HEK293T (cell line): ENCODE measurements at places on chromosomes 16 and 17.
A peak's percentile ranks its signal among the peaks of the same experiment; 100 is the strongest.

DNA sequence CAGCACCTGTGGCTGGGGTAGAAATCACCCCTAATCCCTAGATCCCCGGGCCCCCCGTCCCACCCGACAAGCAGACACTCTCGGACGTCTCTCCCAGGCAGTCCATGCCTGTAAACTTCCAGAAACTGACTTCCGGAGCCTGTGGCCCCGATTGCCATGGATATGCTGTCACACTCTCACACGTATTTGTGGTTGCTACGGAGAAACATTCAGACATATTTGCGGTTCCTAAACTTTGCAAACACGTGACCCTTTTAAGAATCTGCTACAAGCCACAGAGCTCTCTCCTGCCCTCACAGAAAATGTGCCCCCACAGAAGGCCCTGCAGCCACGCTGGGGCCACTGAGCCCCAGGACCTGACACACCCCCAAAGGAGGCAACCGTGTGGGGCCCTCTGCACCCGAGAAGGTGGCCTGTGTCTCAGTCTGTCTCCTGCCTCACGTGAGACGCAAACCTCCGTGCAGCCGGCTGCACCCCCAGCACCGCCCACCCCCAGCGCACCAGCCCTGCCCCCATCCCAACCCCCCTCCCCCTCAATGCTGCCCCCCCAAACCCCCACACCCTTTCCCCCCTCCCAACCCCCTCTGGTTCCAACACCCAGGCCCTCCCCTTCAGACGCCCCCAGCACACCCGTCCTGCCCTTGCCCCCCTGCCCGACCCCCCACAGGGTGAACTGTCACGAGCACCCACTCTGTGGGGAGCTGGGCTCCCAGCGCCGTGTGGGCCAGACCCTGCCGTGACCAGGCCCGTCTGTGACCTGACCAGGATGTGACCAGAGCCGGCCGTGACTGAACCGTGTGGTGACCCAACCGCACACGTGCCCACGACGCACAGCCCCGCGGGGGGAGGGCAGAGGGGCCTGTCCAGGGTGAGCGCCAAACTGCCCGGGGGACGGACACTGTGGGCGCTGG is 66.3 kb upstream of the METRNL start:
- DNase-seq = no peak

- DNase-seq = no peak
Measured at GRCh38 chr17:15457723-15458094, 9.7 kb downstream of the CDRT4 start.

DNA sequence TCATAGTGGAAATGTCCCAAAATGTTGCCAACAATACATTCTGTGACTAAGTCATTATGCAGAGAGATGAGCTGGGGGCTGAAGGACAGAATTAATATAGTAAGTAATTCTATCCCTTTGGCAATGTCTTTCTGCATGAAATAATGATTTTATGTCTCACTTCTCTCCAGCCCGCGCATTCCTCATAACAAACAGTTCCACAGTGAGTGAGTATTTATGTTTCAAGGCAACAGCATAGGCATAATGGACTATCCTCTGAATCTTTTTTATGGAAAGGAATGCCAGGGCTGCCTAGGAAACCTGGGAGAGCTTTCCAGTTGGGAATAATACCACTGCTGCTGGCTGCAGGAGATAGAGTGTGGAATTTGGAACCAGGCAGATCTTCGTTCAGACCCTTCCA is 477.7 kb downstream of the HS3ST4 start:
- DNase-seq = no peak

GRCh38 chr16:54931120-54932014 is 702 bp downstream of the IRX5 start:
- no peak for DNase-seq

GRCh38 chr16:52677501-52677900 is 130.6 kb upstream of the TOX3 start:
- no peak for DNase-seq

DNA sequence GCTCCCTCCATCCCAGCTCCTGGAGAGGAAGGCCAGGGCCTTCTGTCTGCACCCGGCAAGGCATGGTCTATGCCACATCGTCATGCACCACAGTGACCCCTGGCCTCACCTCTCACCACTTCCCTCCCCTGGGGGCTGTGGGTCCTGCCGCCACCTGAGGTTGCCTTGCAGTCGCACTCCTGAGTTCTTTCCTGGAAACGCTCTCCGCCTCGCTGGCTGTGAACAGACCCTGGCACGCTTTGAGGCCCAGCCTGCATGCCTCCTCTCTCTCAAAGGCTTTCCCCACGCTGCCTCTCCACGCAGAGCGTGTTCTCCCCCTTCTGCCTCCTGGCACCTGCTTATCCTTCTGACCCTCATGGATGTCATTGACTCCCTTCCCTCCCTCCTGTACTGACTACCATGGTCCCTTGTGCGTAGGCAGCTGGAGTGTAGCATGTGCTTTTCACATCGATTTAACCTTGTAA is 45.4 kb downstream of the SEC14L1 start:
- DNase-seq = no peak

GRCh38 chr16:78639775-78640174 is 540.3 kb downstream of the WWOX start:
- no peak for DNase-seq

DNA sequence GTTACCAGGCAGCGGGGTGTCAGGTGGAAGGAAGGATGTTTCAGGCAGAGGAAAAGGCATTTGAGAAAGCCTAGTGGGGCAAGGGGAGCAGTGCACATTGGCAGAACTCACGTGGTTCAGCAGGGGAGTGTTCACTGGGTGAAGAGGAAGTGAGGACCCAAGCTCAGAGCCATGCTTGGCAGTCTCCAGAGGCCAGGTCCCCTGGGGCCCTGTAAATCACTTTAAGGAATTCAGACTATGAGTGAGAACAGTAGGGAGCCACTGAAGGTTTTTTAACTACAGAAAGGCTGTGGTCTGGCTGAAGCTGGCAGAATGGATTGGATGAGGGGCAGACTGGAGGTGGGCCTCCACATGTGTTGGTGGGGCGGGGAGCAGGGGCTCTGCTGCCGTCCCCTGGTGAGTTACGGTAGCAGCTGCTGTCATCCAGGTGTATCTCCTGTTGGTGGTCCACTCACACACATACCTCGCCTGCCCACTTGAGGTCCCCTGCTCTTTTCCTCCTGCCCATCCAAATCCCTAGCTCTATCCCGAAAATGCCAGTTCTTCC is 5.1 kb downstream of the CLEC16A start:
- DNase-seq = no peak

- no peak for DNase-seq
Measured at GRCh38 chr17:79023180-79023705, 726 bp upstream of the C1QTNF1 start.

DNA sequence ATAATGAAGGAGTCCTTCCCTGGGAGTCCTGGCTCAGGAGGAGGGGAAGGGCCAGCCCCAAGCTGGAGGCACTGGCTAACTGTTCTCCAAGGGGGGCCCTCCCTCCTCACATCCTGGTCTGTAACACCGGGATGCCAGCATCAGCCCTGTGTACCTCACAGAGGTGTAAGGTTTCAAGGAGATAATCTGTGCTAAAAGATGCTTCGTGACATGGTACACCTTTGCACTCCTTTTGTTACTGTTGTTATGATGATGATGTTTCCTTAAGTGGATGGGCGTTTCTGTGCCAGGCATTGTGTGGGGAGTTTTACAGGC is 236.7 kb upstream of the TNRC6C start:
- DNase-seq = no peak

- no peak for DNase-seq
Measured at GRCh38 chr17:66375121-66375520, 72.7 kb downstream of the PRKCA start.

DNA sequence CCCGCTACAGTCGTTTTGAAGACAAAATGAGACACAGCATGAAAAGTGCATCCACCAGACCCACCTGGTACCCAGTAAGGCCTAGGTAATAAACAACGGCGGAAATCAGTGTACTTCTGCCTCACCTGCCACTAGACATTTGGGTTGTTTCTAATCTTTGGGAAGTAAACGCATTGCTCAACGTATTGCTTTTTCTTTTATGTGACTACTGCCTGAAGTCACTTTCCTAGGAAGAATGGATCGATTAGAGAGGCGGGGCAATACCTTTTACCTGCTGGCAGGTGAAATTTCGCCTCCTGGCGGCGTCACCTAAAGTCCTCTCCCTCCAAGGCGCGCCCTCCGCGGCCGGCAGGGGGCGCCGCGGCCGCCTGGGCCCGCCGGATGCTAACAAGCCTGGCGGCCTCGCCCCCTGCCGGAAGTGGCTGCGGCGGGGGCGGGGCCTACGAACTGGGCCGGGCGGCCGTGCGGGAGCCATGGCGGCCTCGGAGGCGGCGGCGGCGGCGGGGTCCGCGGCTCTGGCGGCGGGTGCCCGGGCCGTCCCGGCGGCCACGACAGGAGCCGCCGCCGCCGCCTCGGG is at the start of gene ATMIN:
Gene ATMIN (plus strand): TSS at position 445 of the 577 bp plus-strand sequence. CDS start 29 bp downstream, at position 474.
- peak; percentile 96 for DNase-seq

- DNase-seq = no peak
Measured at GRCh38 chr17:43549496-43549895, 3.4 kb upstream of the ETV4 start.

DNA sequence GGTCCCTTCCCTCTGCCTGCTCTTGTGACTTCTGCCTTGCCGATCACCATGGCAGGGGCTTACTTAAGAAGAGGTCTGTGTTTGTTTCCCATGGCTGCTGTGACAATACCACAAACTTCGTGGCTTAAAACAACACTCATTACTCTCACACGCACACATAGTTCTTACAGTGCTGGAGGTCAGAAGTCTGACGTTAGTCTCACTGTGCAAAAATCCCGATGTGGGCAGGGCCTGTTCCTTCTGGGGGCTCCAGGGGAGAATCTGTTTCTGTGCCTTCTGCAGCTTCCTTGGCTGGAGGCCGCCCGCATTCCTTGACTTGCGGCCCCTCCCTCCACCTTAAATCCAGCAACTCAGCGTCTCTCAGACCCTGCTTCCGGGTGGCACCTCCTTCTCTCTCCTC is 249.2 kb upstream of the GSE1 start:
- no peak for DNase-seq

GRCh38 chr17:2198927-2199326 is 104.7 kb downstream of the SMG6 start:
- DNase-seq = no peak

DNA sequence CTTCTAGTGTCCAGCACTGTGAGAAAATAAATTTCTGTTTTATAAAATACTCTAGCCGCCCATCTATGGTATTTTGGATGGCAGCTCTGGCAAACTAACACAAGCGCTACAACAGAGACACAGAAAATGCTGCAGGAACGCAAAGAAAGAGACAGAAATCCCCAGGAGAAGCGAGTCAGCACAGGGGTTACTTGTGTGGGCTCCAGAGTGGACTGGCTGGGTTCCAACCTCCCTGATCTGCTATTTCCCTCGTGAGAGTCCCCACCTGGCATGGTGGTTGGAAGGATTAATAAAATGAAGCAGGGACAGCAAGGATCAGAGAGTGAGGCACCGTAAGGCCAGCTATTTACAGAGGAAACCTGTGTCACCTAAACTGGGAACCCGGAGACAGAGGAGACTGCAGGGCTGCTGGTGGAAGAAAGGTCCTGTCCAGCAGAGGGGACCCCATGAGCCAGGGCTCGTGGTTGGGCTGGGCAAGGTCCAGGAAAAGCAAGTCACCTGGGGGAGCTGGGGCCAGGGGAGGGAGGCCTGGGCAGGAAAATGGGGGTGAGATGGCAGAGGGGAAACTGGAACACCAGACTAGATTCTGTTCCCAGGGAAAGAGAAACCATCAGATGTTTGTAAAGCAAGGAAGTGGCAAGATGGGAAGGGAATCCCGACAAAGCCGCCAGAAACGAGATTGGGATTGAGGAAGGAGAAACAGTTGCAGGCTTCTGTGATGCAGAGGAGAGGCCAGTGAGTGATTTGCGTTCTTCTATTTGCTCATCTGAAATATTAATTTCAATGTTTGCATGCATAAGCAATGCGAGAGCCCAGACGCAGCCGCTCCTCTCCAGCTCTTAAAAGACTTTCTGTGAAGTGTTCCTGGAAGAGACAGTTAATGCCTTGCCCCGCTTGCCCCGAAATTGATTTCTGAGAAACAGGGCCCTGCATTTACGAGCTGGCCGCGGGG is 63.0 kb upstream of the TEKT3 start:
- no peak for DNase-seq

DNA sequence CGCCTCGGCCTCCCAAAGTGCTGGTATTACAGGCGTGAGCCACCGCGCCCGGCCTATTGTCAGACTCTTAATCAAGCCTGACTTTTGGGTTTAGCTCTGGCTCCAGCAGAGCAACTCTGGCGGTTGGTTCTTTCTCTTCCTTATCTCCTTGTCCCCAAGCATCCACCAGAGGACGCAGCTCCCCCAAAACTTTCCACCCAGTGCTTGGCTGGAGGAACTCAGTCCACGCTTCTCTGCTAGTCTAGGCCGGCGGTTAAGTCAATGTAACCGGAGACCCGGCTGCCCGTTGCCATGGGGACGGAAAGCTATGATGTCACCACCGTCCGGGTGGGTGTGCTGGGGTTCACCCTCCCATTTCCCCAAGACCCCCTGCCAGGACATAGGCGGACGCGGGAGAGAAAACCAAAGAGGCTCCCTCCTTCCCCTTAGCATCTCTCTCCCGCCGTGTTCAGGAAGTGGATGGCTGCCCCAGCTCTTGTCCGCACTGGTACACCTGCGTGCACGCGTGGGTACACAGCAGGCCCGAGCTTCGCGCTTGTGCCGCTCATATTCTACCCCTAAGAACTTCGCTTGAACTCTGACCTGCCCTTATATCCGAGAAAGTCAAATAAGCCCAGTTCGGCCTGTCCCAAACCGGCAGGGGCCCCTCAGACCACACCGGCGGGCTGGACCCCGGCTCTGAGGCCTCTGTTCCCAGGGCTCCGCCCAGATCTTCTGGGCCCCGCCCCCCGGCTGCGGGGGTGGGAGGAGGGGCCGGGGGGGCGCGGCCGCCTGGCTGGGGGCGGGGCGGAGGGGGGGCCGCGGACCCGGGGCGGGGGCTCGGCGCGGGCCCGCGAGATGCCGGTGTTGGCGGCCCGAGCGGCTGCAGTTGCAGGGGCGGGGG is at the start of gene RND2:
Gene RND2 (plus strand): TSS at position 825 of the 883 bp plus-strand sequence. CDS start 117 bp downstream, outside the sequence.
- peak; percentile 81 for DNase-seq

GRCh38 chr17:58575511-58575910 is 61.1 kb upstream of the MTMR4 start:
- no peak for DNase-seq

GRCh38 chr16:71775949-71776348 is 32.7 kb downstream of the AP1G1 start:
- DNase-seq = no peak

DNA sequence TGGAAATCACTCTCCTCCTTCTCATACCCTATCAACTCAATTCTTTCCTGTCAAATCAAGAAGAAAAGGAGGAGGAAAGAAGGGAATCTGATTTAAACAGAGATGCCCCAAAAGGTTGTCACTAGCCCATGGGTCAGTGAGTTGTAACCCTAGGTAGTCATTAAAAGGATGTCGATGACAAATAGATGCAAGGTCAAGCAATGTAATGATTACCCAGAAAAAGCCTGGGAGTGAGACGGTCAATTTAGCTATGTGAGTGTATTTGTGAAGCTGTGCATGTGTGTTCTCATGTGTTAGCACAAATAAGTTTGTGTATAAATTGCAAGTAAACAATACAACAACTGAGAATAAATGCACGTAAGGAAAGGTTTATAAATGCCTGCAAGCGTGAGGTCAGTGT is 190.5 kb upstream of the PMFBP1 start:
- no peak for DNase-seq
